ENCODE measurements at places on chromosomes 16 and 17.

DNA sequence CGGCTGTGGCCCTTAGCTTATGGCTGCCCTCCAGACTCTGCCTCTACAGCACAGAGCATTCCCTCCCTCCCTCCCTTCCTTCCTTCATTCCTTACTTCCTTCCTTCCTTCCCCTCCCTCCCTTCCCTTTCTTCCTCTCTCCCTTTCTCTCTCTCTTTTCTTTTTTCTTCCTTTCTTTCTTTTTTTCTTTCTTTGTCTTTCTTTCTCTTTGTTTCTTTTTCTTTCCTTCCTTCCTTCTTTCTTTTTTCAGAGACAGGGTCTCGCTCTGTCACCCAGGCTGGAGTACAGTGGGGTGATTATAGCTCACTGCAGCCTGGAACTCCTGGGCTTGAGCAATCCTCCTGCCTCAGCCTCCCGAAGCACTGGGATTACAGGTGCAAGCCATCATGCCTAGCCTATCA, 11.7 kb downstream of the TMEM92 start:
- DNase-seq, result no peak

- no peak for DNase-seq
These were observed 61.6 kb downstream of the GNA13 start for GRCh38 chr17:64994781-64995538.

GRCh38 chr16:2008631-2009163, 924 bp downstream of the ZNF598 start:
- DNase-seq, result no peak

GRCh38 chr17:74454197-74455024, 12.0 kb upstream of the CD300A start:
- DNase-seq, result no peak

DNA sequence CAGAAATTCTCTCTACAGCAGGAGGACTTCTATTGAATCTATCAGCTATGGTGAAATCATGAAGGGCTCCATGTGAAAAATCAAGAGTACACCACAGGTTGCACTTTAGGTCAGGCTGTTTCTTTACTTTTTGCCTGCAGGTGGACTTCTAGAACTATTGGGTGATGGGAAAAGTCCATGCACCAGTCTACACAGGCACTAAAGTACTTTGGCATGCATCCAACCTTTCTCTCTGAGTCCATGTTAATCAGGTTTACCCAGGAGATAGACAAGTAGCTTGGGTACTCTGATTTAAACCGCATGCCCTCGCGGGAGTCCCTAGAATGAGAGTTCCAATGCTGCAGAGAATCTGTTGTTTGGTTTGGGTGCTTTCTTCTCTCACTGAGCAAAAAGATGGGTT, 9.1 kb upstream of the ANKFN1 start:
- no peak for DNase-seq

DNA sequence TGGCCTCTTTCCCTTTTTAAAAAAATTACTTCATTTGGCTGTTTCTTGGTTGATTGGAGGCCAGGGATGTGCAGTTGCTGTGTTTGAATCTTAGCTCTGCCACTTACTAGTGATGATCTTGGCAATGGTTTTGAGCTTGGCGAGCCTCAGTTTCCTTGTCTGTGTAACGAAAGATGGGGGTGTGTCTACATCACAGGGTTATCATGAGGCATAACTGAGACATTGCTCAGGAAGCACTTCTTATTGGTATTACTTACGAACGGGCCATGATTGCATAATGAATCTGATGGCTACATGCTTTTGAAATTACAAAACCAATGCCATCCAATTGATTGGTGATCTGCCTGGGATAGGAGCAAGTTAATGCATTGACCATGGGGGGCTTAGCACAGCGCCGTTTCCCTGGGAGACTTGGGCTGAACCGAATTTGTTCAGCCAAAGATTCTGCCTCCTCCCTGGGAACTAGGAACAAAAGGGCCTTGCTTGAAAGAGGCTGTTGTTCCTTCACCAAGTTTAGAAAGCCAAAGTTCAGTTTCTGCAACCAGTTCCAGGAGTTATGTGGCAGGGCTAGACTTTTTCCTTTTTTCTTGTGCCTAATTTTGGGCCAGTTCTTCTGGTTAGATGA, 21.9 kb downstream of the CMIP start:
- no peak for DNase-seq

- DNase-seq, result no peak
These were observed 6.4 kb downstream of the TEKT5 start for GRCh38 chr16:10688291-10688690.

DNA sequence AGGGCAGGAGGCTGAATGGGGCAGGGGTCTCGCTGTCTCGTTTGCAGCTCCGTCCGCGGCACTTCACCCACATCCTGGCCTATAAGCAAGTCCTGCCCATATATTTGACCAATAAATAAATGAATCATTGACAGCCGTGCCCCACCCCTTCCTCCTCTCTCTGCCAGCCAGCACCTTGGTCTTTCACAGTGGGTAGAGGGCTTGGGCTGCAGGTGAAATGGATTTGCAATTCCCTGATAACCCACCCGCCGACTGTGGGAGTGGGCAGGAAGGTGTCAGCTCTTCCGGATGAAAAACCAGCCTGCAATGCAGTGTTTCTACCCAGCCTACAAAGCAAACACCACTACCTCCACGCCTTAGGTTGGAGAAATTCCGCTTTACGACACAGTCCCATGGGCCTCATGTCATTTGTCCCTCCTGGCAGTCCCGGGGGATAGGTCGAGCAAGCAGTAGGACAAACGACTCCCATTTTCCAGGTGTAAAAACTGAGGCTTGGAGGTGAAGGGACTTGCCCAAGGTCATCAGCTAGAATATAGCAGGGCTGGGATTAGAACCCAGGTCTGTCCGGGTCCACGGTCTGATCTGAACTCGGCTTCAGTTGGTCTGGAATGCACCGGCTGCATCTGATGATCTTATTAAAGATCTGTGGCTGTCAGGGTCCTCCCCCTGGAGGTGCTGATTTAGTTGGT, 79.0 kb downstream of the ABCC1 start:
- DNase-seq, result no peak

DNA sequence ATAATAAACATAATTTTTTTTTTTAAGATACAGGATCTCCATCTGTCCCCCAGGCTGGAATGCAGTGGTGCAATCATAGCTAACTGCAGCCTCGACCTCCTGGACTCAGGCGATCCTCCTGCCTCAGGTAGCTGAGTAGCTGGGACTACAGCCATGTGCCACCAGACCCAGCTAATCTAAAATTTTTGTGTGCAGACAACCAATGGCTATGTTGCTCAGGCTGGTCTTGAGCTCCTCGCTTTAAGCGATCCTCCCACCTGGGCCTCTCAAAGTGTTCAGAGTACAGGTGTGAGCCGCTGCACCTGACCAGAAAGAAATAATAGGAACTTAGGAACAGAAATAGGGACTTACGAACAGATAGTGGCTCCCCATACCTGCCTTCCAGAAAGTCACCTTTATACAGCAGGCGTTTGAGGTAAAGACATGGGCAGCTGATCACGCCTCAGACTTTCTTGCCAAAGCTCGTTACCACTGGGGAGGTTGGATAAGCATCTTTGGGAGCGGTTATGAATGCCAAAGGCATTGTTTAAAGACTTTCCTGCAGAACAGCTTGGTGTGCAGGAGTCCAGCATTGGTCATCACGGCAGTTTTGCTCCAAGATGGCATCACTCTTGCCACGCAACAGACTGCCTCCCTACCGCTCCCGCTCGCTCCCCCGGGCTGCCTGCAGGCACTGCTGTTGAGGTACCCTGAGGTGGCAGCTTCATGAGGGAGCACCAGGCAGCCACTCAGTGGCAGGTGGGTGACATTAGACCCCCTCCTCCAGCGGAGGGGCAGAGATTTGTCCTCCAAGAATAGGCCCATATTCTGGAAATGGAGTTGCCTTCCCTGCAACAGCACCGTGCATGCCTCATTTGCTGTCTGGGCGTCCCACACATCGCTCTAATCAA, 13.6 kb downstream of the COX4I1 start:
- DNase-seq, result no peak

- peak; percentile 6 for DNase-seq
These were observed 581 bp downstream of the PRKCA start for GRCh38 chr17:66302761-66303626.

GRCh38 chr16:58034774-58035173, 9.2 kb downstream of the MMP15 start:
- DNase-seq, result no peak

DNA sequence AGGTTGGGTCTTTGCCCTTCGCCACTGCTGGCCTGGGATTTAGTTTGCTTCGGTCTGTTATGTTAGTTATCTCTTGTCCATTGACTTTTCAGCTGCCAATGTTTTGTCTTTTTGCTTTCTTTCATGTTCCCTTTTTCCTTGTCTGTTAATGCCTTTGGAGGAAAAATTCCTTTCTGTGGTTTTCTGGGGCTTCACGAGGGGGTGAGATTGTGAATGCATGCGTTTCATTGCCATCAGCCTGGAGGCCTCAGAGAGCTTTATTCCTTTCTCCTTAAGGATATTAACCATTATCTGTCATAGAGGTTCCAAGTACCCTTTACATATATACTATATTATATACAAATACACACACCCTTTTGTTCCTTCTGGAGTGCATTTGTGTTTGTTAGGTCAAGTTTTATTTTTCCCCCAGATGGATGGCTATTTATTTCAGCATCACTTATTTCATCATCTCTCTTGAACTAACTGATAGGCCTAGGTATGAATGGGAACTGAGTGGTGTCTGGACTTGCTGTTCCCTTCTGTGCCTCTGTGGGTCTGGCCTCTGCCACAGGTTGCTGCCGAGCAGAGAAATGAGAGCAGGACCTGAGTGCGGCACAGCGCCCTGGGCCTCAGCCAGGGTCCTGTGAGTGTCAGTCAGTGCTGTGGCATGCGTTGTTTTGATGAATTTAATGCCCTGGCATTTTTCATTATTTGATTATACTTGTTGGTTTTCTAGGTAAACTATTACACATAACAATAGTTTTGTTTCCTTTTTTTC, 193.4 kb downstream of the LGALS9B start:
- no peak for DNase-seq

DNA sequence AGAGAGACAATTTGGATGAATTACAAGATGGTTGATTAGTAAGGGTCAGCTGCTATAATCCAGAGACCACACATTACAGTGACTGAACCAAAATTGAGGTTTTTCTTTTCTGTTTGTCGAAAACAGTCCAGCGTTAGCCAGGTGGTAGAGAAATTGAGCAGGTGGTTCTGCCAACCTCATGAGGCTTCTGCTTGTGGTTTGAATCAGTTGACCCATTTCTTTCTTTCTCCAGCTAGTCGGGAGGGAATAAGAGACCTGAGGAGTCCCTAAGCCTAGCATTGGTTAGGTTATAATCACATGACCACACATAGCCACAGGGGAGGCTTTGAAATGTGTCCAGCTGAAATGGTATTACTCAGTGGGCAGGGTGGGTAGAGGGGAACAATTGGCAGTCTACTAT, 504.6 kb downstream of the HS3ST4 start:
- DNase-seq, result no peak

GRCh38 chr16:48057048-48057447, 98.7 kb downstream of the ABCC12 start:
- no peak for DNase-seq
